Airway epithelial cell (primary cell): ENCODE measurements at places on chromosomes 2 and 18. TPM values are rescaled to one million over a fixed set of nuclear protein-coding genes. Genes with fewer than 3 reads are reported as not detected.

The SH3RF3 gene
- total RNA-seq = 0.78 and 1.1 TPM in 2 replicates

The POTEI gene
- not detected in 2 replicates for total RNA-seq

The CABYR gene
- total RNA-seq = 5.9 and 6.9 TPM in 2 replicates

The BOLL gene
- not detected in 2 replicates for total RNA-seq

The PRLH gene
- total RNA-seq = not detected in 2 replicates

The CRYBA2 gene
- not detected in 2 replicates for total RNA-seq

The ADD2 gene
- total RNA-seq = not detected in 2 replicates

The ANKRD30B gene
- not detected in 2 replicates for total RNA-seq

The TUBA3E gene
- total RNA-seq = not detected in 2 replicates

The SOCS6 gene
- 17.9 and 19.4 TPM in 2 replicates for total RNA-seq

The RAB10 gene
- 208 and 230 TPM in 2 replicates for total RNA-seq

The RGPD3 gene
- 0.09 and 0.14 TPM in 2 replicates for total RNA-seq

The CHRNG gene
- not detected in 2 replicates for total RNA-seq

The FLACC1 gene
- not detected in 2 replicates for total RNA-seq

The IL1RL1 gene
- 0.56 and 1.1 TPM in 2 replicates for total RNA-seq

The UPP2 gene
- not detected in 2 replicates for total RNA-seq

The CLEC4F gene
- not detected in 2 replicates for total RNA-seq

The FBXO36 gene
- total RNA-seq = 3.3 and 4.0 TPM in 2 replicates

The GAREM1 gene
- 6.8 and 9.0 TPM in 2 replicates for total RNA-seq

The GKN1 gene
- not detected in 2 replicates for total RNA-seq

The KCNE4 gene
- 0.35 TPM in 1 of 2 replicates, not detected in the other for total RNA-seq

The C2orf80 gene
- total RNA-seq = not detected in 2 replicates
